A549 treated with DMSO at 1 μM for 4 hours (cell line): ENCODE measurements at places on chromosomes 7 and 10. TPM values are rescaled to one million over a fixed set of nuclear protein-coding genes. Genes with fewer than 3 reads are reported as not detected.

The PAPOLB gene
- not detected in 5 replicates for total RNA-seq

The RGS10 gene
- total RNA-seq, result 45.4 to 54.5 TPM (median 48.4 TPM) in 5 replicates

The RAB19 gene
- total RNA-seq, result not detected in 5 replicates

The ADAM12 gene
- 3.3 to 7.7 TPM (median 5.5 TPM) in 5 replicates for total RNA-seq

The INSYN2A gene
- total RNA-seq, result 1.6 to 2.0 TPM (median 1.7 TPM) in 5 replicates

The MUC3A gene
- total RNA-seq, result 11.2 to 15.3 TPM (median 12.8 TPM) in 5 replicates

The TMEM225B gene
- total RNA-seq, result 0.79 to 1.0 TPM (median 0.91 TPM) in 5 replicates

The SFTPA2 gene
- not detected in 5 replicates for total RNA-seq

The OR6B1 gene
- total RNA-seq, result not detected in 5 replicates

The TMEM273 gene
- not detected in 5 replicates for total RNA-seq

The FAM185A gene
- total RNA-seq, result 4.9 to 8.3 TPM (median 7.2 TPM) in 5 replicates
